Subcutaneous adipose tissue (tissue), 4 donors: ENCODE measurements at places on chromosomes 11 and 22. TPM values are rescaled to one million over a fixed set of nuclear protein-coding genes. Genes with fewer than 3 reads are reported as not detected.

The GUCY1A2 gene
- 9.5 TPM for total RNA-seq

The ANO9 gene
- total RNA-seq: 0.51 TPM

The STX3 gene
- 39.6 TPM for total RNA-seq

The OR4S1 gene
- total RNA-seq: not detected

The NCF4 gene
- 18.8 TPM for total RNA-seq

The PIWIL4 gene
- total RNA-seq: 8.6 TPM

The PKNOX2 gene
- 2.9 TPM for total RNA-seq

The UBQLNL gene
- 0.98 TPM for total RNA-seq

The GAB4 gene
- not detected for total RNA-seq

The SLC35F2 gene
- total RNA-seq: 3.9 TPM

The FAM180B gene
- total RNA-seq: 1.1 TPM

The SHANK3 gene
- 12.3 TPM for total RNA-seq

The RFPL3 gene
- not detected for total RNA-seq

The JAML gene
- 51.7 TPM for total RNA-seq
